ENCODE measurements at places on chromosomes 7 and 10. TPM values are rescaled to one million over a fixed set of nuclear protein-coding genes. Genes with fewer than 3 reads are reported as not detected.

ACHE gene
- not detected for total RNA-seq

DUS4L gene
- 13.8 TPM for total RNA-seq

NRCAM gene
- not detected for total RNA-seq

SPDYE17 gene
- total RNA-seq: not detected

PRSS2 gene
- not detected for total RNA-seq

SGPL1 gene
- 24.5 TPM for total RNA-seq

MYO1G gene
- total RNA-seq: 376 TPM

- no peak for DNase-seq
- H3K27me3 ChIP-seq: peaks cover 4% of the 10 kb centered on the region
- no peak overlapping the region for H3K4me3 ChIP-seq
- H3K4me1 ChIP-seq: no peaks in the 10 kb centered on the region
- H3K36me3 ChIP-seq: no peaks in the 10 kb centered on the region
- no peak overlapping the region for H3K27ac ChIP-seq
These were observed 86.6 kb upstream of the LEP start for GRCh38 chr7:128154504-128154903.

- no peaks in the 10 kb centered on the region for H3K36me3 ChIP-seq
- no peak for DNase-seq
- no peak overlapping the region for H3K27ac ChIP-seq
- no peak overlapping the region for H3K4me3 ChIP-seq
- no peaks in the 10 kb centered on the region for H3K4me1 ChIP-seq
These were observed 145.5 kb upstream of the AUTS2 start for GRCh38 chr7:69452797-69453196.

DNA sequence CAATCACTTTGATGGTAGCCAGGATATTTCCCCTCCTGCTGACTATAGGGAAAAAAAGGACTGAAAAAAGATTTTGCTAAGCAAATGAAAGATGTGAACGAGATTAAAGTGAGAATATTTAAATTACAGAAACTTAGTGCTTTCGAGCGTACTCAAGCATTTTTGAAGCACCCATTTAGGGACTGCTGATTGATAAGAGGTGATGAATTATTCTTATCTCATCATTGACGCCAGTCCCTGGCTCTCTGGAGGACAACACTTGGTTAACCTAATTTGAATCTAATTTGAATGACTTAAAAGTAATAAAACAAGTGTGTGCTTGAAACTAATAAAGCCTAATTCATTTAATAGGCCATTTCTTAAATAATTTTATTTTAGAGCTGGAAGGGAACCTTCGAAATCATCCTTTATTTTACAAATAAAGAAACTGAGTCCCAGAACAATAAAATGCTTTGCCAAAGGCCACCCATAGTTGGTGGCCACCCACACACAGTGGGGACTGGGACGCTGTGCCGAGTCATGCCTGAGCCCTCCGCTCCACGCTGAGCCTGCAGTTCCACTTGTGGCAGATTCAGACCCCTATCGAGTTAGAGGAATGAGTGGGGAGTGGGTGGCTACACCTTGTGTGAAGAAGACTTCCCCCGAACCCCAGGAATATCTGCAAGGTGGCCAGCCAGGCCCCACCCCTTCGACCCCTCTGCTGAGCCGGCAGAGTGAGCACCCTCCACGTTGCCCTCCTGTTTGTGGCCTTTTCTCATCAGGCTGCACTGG, 61.1 kb upstream of the SAMD8 start:
- H3K4me1 ChIP-seq: no peaks in the 10 kb centered on the region
- H3K36me3 ChIP-seq: no peaks in the 10 kb centered on the region
- DNase-seq: no peak
- no peaks in the 10 kb centered on the region for H3K27me3 ChIP-seq
- no peak overlapping the region for H3K4me3 ChIP-seq

- H3K27ac ChIP-seq: no peak overlapping the region
- no peak overlapping the region for H3K4me3 ChIP-seq
- H3K27me3 ChIP-seq: no peaks in the 10 kb centered on the region
These were observed 53.4 kb downstream of the CFAP58 start for GRCh38 chr10:104406715-104407650.

DNA sequence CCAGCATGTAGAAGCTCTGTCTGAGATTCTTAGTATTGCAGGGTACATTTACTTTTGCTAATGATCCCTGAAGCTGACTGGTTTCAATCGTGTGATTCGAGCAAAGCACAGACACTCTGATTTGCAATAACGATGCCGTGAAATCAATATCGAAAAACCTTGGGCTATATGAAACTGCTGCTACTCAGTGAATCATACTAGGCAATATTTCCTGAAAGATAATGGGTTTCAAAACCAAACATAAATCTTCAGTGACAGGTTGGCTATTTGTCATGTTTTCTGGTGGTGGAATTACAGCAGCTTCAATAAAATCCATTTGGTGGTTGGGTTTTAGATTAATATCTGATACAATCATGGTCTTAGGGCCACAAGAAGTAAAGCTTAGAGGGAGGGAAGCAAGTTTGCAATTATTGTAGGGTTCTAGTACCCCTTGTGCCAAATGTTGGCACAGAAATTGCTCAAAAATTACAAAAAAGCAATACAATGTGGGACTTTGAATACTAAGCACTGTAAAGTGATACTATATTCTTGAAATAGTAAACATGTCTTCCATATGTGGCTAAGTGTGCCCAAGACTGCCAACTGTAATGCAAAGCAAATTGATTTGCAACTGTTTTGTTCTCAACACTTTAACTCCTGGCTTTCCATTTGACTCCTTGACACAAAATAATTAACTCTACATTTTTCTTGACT, 112.4 kb upstream of the JAZF1 start:
- H3K27ac ChIP-seq: no peak overlapping the region
- no peak for DNase-seq
- no peaks in the 10 kb centered on the region for H3K4me1 ChIP-seq
- H3K4me3 ChIP-seq: no peak overlapping the region

DNA sequence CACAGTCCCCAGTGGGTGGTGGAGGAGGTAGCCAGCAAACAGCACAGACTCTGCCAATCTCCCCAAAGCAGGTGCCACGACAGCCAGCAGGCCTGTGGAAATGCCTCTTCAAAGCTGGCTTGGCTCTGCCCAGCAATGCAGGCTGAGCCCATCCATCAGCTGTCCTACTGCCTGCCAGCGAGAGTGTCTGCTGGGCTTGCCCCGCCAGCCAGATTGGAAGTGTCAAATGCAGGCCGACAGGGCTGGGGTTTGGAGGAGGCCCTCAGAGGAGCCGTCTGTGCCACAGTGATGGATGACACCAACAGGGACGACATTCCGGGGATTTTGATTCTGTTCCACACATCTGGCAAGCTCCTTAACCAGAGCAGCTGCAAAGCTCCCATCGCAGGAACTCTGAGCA, 16.7 kb downstream of the HABP2 start:
- no peak overlapping the region for H3K27ac ChIP-seq
- no peak for DNase-seq
- no peaks in the 10 kb centered on the region for H3K36me3 ChIP-seq
- H3K4me3 ChIP-seq: no peak overlapping the region
- no peaks in the 10 kb centered on the region for H3K27me3 ChIP-seq

DNA sequence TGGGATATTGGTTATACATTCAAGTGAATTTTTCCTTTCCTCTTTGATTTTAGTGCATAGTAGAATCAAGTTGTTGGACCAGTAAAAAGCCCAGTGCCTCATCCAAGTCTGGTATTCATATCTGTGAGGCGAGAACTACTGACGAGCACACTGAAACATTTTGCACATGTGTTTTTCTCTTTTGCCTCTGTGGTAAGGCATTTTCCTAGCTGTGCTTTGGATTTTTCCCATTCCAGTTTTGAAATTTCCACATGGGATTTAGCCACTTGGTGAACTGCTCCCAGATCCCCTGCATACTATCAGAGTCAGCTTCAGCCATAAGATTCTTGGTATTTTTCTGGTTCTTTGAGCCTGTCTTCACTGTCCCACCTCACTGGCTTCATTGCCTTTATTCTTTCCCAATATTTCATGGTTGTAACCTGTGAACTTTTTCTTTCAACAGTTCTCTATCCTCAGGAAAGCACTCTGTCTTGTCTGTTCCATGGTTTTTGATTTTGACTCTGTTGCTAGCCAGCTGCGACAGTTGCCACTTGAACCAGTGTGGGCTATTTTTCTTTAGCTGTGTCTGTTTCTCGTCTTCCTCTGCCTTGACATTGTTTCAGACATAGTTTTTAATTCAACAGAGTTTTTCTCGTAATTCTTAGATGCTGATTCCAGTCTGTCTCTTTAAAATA, 239.0 kb downstream of the REEP3 start:
- no peaks in the 10 kb centered on the region for H3K27me3 ChIP-seq
- H3K36me3 ChIP-seq: no peaks in the 10 kb centered on the region
- no peak overlapping the region for H3K27ac ChIP-seq
- no peak for DNase-seq
- no peak overlapping the region for H3K4me3 ChIP-seq

- H3K4me1 ChIP-seq: no peaks in the 10 kb centered on the region
- H3K4me3 ChIP-seq: no peak overlapping the region
- no peaks in the 10 kb centered on the region for H3K36me3 ChIP-seq
- H3K27ac ChIP-seq: no peak overlapping the region
- H3K27me3 ChIP-seq: no peaks in the 10 kb centered on the region
- no peak for DNase-seq
These were observed 34.5 kb upstream of the GSAP start for GRCh38 chr7:77450613-77451012.

- H3K27me3 ChIP-seq: no peaks in the 10 kb centered on the region
- no peak overlapping the region for H3K4me3 ChIP-seq
- H3K27ac ChIP-seq: no peak overlapping the region
These were observed 195.3 kb downstream of the TPST1 start for GRCh38 chr7:66400400-66400799.

GRCh38 chr10:89540420-89540949, 5.1 kb upstream of the SLC16A12 start:
- DNase-seq: no peak
- H3K4me1 ChIP-seq: no peaks in the 10 kb centered on the region
- H3K36me3 ChIP-seq: no peaks in the 10 kb centered on the region
